ENCODE measurements at places on chromosomes 2 and 18. TPM values are rescaled to one million over a fixed set of nuclear protein-coding genes. Genes with fewer than 3 reads are reported as not detected.

FBLN7 gene
- total RNA-seq, result 2.0 TPM

IER3IP1 gene
- 9.7 TPM for total RNA-seq

DNA sequence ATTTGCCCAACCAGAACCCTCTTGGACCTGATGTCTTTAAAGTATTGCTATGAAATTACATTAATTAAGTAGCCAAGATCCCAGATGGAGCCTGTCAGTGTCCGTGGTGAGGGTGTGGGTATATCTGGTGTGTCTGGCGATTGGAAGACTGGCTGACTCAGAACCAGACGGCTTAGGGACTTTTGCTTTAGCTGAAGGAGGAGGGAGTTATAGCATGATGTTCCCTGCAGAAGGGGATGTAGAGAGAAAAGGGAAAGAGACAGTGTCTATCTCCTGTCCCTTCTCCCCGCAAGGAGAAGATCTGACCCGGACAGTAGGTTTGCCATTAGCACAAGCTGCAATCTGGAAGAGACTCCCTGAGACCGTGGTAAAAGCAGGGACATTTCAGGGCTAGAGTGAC, 60.6 kb downstream of the POU3F3 start:
- no peak overlapping the region for H3K4me3 ChIP-seq
- no peak overlapping the region for H3K27ac ChIP-seq
- no peaks in the 10 kb centered on the region for H3K36me3 ChIP-seq
- no peaks in the 10 kb centered on the region for H3K4me1 ChIP-seq

DNA sequence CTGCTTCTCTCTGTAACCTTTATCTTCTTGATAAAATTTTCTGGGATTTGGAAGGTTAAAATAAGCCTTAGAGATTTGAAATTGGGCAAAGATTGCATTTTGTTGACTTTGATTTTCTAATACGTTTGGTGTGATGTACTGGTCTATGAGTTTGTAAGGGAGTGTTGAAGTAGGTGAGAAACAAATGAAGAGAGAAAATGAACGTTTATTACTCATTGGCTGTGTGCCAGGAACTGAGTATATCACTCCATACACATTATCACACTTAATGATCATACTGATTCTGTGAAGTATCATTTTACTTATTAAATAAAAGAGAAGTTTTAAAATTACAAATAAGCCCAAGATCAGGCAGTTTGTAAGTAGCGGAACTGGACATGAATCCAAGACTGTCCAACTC, 795.1 kb upstream of the ZEB2 start:
- H3K27ac ChIP-seq, result no peak overlapping the region
- no peaks in the 10 kb centered on the region for H3K36me3 ChIP-seq
- H3K4me3 ChIP-seq, result no peak overlapping the region
- H3K27me3 ChIP-seq, result no peaks in the 10 kb centered on the region

DNA sequence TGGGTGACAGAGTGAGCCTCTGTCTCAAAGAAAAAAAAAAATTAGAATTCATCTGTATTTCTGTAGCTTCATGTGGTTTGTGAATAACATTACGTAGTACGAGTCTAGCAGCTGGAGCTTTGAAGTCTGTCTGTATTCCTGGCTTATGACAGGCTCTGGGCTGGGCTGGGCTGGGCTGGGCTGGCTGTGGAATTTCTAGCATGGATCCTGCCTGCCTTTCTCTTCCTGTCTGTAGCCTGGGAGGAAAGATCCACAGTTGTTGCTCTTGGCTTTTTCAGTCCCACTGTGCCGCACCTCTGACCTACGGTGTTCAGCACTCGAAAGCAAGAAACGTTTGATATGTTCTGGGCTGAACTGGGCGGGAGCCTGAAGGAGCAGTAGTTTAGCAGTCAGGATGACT, 55.4 kb downstream of the BOLA3 start:
- H3K27ac ChIP-seq, result no peak overlapping the region
- H3K27me3 ChIP-seq, result no peaks in the 10 kb centered on the region
- no peak for DNase-seq
- no peaks in the 10 kb centered on the region for H3K4me1 ChIP-seq
- peaks cover 68% of the 10 kb centered on the region for H3K36me3 ChIP-seq
